T-helper 22 cell (primary cell): ENCODE measurements at places on chromosomes 4 and X.

DNA sequence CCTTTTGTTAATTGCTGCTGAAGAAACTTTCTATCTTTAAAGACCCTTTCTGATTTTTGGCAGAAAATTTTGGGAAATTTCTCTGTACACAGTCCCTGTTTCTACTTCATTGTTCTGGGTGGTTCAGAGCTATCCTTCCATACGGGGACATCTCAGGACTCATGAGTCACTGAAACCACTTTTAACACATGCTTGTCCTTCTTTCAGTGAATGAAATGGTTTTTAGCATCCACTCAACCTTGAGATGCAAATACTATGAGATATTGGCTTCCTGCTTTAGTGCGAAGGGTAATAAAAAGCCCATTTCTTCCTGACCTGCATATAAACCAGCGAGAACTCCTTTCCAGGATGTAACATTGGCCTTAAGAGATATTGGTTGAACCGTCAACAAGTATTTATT is 158.0 kb downstream of the REPS2 start:
- no peak for DNase-seq

DNA sequence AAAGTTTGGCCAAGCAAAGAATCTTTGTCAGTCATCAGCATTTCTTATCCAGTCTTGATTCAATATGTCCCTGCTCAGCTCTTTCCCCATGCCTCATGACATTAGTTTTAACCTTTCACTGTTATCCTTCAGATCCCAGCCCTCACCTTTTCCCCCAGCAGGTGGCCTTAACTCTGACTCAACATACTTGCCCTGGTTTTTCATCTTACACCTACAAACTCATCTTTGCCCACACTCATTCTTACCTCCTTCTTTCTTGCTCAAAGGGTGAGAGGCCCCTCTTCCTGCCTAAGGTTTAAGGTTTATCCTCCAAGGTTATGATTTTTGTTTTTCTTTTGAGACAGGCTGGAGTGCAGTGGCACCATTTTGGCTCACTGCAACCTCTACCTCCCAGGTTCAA is 10.6 kb upstream of the ANXA5 start:
- DNase-seq: no peak

- no peak for DNase-seq
Measured at GRCh38 chrX:38896724-38897298, 95.6 kb downstream of the MID1IP1 start.

DNA sequence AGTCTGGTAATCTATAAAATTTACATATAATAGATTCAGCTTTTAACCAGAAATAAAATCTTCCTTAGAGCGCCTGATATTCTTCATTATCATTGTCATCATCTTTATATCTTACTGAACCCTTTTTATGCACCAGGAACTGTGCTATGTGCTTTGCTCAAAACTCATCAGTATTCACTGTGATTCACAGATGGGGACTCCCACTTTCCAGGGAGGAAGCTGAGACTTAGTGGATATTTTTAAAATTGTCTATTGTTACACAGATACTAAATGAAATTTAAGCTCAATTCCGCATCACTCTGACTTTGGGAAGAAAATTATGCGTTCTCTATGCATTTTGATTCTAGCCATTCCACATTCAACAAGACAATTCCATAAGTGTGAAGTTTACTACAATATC is 34.8 kb upstream of the SULT1E1 start:
- DNase-seq: no peak

- DNase-seq: no peak
Measured at GRCh38 chr4:158750379-158750778, 18.4 kb upstream of the FNIP2 start.

DNA sequence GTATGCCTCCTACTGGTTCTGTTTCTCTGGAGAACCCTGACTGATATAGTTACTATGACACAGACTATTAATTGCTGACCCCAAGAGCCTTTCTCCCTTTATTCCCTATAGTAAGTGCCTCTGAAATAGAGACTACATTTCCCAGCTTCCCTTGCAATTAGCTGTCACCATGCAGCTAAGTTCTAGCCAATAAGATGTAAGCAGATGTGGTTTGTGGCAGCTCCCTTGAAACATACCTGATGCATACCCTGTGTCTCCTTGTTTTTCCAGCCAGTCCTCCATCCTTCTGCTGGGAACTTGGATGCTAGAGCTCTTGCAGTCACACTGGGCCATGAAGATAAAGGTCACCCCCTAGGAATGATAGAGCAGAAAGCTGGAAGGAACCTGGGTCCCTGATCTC is 9.7 kb upstream of the TMEM165 start:
- DNase-seq: no peak

DNA sequence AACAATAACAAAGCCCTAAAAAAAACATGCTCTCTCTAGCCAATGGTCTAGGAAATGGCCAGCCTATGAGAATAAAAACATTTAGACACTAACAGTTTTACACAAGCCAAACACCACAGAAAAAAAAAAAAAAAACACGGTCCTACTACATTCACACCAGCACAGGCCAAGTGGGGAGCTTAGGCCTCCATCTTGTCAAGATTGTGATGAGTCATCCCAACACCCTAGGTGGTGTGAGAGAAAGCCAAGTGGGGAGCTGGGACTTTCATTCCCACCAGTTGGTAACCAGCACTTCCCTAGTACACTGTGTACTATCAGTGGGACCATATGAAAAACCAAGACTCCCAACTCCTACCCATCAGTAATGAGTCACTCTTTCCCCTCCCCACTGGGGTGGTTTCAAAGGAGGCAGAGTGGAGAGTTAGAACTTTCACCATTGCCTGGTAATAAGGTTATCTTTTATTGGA is 95.6 kb downstream of the ADAMTS3 start:
- no peak for DNase-seq
